ENCODE measurements at places on chromosomes 4 and X.

GRCh38 chrX:123617007-123617406, 115.8 kb downstream of the THOC2 start:
- DNase-seq, result no peak

DNA sequence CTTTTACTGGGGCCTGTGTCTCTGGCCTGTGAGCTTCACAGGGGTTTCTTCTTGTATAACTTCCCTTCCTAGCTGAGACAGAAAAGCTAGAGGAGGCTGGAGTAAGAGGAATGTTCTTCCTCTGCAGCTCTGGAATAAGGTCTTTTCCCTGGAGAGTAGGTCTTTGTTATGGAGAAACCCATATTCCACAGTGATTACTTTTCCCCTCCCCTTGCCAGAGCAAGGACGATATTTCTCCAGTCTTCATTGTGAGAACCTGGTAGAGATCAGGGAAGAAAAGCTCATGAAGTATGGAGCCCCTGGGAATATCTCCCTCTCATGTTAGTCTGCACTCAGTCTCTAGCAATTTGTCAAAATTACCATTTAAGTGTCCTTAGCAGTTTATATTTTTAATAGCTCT, 18.7 kb upstream of the GLRB start:
- DNase-seq, result no peak

DNA sequence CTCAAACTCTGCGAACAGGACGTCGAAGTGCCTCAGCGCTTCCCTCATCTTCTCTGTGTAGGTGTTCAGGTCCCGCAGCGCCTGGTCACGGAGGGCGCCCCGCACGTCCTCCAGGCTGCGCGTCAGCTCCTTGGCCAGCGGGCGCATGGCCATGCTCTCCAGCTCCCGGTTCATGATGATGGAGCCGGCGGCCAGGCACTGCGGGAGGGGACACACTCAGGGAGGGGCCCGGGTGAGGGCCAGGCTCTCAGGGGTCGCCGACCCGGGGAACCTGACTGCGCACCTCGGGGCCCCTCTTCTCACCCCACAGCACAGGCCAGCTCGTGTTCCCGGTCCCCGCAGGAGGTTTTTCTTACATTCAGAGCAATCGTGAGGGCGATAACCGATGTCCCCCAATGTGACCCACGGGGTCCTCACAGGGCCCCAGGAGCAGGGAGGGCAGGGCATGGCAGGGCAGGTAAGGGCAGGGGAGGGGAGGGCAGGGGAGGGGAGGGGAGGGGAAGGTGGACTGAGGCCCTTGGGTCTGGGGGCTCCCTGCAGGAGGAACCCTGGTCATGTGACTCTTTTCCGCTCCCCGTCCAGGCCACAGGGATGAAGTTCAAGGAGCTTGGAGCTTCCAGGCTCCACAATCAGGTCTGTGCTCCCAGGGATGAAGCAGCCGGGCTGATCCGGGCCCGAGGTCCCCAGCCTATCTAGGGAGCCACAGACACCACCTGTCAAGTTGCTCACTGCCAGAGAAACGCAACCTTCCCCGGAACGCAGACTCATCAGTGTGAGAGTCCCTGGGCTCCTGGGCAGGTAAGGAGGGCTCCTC, 77.8 kb upstream of the MXD4 start:
- no peak for DNase-seq

DNA sequence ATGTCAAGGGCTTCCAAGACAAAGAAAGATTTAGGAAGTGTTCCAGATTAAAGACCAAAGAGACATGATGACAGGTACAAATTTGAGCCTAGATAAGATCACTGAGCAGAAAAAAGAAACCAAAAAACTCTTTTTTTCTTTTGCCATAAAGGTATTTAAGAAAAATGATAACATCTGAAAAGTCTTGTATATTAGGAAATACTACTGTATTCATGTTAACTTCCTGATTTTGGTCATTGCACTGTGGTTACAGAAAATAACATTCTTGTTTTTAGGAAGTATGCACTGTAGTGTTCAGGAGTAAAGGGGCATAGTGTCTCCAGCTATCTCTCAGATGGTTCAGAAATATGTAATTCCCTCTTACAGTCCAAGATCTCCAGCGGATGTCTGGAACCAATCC, 37.1 kb downstream of the RWDD4 start:
- DNase-seq, result no peak

- no peak for DNase-seq
Measured at GRCh38 chr4:88693792-88694191, 3.8 kb downstream of the NAP1L5 start.

DNA sequence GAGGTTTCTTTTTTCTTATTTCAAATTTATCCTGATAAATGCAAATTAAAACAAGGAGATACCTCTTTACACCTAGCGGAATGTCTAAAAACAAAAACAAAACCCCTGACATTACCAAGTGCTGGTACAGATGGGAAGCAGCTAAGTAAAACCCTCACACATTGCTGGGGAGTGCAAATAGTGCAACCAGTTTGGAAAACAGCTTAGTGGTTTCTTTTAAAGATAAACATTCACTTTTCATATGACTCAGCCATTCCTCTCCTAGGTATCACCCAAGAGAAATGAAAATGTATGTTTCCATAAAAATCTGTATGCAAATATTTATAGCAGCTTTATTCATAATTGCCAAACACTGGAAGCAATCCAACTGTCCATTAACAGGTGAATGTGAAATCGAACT, 84.1 kb upstream of the HELT start:
- DNase-seq, result no peak

DNA sequence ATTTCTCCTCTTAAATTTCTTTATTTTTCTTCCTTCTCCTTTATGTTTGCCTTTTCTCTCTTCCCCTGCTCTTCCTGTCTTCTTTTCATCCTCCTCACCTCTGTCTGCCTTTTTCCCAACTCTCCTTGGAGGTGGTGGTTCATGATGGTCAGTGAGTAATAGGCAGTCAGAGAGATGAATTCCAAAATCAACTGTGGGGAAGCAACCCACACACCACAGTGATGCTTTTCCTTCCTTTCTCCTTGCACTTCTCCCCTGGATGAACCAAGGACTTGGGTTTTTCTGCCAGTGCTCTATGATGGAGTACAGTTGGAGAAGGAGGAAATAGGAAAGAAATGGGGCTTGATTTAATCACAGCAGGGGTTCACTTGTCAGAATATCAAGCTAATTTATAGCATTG, 153.8 kb downstream of the DCK start:
- no peak for DNase-seq

DNA sequence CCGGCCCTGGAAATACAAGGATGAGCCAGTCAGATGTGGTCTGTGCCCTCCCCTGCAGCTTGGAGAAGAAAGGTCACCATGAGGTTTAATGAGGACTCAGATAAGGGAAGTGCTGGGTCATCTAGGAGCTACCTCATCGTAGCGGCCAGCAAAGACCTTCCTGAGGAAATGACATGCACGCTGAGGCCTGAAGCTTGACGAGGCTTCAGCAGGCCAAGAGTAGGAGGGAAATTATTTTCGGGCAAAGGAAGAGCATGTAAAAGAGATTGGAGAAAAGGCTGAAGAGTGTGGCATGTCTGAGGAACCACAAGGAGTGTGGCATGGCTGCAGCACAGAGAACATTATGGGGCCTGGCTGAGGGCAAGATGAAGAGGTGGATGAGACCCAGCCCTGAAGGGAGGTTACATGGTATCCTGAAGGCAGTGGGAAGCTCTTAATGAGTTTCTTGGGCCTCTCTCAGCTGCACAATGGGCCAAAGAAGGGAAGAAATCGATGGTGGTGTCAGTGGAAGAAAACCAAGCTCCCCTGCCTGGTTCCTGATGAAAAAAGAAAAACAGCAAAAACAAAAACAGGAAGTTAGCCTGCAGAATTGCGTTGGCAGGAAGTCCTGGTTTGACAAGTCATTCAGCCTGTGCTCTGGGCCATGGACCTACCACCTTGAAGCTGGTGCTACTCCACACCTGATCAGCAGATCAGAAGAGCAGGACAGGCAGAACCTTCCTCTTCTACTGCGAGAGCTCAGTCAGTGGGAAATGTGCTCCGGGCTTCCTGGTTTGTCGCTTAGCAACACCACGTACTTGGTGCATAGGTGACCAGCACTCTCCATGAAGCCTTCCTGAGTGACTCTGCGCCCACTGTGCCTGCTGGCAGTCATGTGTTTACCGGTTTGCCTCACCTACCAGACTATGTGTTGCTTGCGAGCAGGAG, 134.5 kb upstream of the KLF3 start:
- DNase-seq, result peak; percentile 71

GRCh38 chr4:149845743-149846142, 30.1 kb upstream of the IQCM start:
- DNase-seq, result no peak

- no peak for DNase-seq
Measured at GRCh38 chrX:150504397-150505182, 63.8 kb upstream of the MTM1 start.

- no peak for DNase-seq
Measured at GRCh38 chr4:146661367-146661766, 22.7 kb downstream of the POU4F2 start.

DNA sequence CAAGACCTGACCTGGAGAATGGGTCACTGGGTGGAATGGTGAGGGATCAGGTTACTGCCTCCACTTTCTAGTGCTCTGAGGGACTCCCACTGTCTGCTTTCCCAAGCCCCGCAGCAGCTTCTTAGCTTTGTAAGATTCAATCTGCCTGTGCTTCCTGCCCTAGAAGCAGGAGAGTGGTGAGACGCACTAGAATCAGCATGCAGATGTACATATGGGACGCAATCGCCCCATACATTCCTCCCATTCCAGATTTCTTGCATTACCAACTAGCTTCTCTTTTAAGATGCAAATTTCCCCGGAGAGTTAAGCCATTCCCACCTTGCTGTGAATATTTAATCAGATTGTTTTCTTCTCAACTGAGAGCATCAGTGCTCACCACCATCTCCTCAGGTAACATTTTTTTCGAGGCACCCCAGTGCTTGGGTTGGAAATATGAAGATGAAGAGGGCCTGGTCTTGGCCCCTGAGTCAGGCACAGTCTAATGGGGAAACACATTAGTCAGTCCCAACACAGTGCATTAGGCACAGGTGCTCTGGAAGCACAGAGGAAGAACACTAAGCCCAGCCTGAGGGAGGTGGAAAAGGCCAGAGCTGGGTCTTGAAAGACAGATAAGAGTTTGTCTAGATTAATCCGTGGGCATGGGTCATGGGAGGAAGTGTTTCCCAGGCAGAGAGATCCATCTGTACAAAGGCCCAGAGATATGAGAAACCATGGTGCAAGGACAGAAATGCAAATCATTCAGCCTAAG, 66.7 kb upstream of the PRPS1 start:
- DNase-seq, result no peak

GRCh38 chr4:5003372-5003857, 15.8 kb downstream of the CYTL1 start:
- DNase-seq, result no peak

- DNase-seq, result no peak
Measured at GRCh38 chr4:139458543-139458942, 4.6 kb downstream of the RAB33B start.

- no peak for DNase-seq
Measured at GRCh38 chr4:75054078-75054477, 121.2 kb downstream of the PARM1 start.

- no peak for DNase-seq
Measured at GRCh38 chrX:42085836-42086235, 162.5 kb upstream of the CASK start.

DNA sequence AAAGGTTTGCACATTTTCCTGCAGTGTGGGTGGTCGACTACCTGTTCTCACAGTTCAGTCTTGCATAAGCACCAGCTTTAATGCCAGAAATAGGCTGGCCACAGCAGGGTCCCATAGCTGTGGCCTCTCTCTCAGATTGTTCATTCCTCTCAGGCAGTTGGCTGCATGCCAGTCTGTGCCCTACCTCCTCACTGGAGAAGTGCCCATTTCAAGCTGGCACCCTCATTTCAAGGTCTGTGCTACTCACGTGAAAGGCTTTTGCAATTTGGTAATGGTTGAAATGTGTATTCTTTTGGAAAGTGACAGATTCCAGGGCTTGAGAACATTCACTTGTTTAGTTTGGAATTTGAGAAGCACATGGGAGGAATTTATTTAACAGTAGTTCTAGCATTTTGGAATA, 28.9 kb upstream of the MTMR1 start:
- DNase-seq, result no peak

DNA sequence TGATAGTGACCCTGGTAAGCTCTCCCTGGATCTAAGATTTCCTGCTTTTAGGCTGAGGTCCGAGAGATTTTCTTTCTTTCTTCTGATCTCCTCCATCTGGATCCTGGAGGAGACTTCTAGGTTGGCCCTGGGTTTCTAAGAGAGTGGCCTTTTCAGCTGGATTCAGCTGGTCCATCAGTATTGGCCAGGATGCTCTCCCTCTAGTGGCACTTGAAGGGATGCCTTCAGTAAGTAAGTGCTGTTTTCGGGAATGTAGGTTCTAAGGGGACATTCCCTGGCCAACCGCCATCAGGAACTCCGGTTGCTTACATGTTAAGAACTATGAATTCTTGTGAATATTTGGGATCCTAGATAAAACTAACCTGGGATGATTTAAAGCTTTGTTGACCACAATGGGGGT, 56.9 kb downstream of the SERTM2 start:
- DNase-seq, result no peak

GRCh38 chr4:122224348-122224747, 72.2 kb downstream of the BLTP1 start:
- DNase-seq, result no peak

GRCh38 chr4:67928546-67928945, 34.7 kb downstream of the TMPRSS11A start:
- no peak for DNase-seq

GRCh38 chr4:184441461-184442313, 32.7 kb downstream of the IRF2 start:
- no peak for DNase-seq

DNA sequence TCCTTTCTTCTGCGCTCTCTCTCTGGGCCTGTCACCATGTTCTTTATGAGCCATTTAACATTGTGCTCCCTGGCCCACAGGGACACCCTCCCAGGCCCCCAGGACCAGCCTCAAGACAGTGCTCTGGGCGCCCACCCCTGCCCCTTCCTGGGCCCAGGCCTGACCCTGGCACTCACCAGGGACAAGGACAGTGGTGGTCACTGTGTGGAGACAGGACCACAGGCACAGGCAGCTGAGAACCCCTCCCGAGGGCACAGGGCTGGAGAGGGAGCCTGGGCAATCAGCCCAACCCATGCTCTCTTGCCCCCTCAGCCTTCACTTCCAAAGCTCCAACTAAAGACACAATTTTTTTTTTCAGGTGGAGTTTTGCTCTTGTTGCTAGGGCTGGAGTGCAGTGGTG, 218.2 kb upstream of the PSAPL1 start:
- no peak for DNase-seq

- no peak for DNase-seq
Measured at GRCh38 chrX:155864655-155865054, 16.5 kb upstream of the VAMP7 start.

GRCh38 chr4:621296-622070, 3.9 kb upstream of the PDE6B start:
- DNase-seq, result no peak

- DNase-seq, result no peak
Measured at GRCh38 chr4:126582737-126583136, 1050.0 kb upstream of the INTU start.

All from CD4-positive, alpha-beta T cell treated with Interferon gamma for 1 hour (primary cell).